ENCODE measurements at places on chromosomes 1 and 21.

- peak; percentile 78 for DNase-seq
These were observed 2.4 kb upstream of the CTTNBP2NL start for GRCh38 chr1:112393631-112393974.

DNA sequence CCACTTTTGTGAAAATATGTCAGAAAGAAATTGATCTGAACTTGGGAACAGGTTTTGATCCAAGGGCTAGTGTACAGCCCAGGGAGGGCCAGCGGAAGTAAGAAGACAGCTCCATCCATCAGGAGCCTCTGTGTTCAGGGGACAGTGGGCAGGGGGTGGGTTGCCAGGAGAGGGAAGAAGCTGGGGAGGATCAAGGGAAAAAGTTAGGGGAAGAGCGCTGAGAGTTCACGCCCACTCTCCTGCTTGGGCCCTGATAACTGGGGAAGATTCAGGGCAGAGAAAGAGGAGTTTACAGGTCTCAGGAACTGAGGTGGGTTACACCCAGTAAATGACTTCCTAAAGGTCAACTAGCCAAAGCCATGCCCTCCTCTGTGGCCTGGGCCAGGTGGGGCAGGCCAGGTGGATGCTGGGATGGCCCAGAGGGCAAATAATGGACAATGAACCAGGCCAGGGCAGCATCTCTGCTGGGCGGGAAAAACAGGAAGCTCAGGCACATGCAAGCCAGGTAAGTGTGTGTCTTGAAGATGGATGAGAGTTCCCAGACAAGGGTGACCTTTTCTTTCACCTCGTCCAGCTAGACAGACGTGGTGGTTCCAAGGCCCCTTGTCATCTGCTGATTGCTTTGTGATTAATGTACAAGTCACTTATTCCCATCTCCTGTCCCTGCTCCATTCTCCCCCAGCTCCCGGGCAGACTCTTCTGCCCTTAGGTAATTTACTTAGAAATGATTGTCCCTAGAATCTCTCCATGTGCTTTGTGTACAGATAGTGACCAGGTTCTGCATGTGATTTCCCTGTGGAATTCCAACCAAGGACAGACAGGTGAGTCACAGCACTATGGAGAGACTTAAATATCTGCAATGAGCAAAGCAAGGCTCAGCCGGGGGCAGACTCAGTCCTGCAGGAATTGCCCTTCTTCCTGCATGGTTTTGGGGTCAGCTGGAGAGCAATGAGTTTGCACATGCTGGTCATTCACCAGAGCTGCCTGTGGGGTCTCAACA lies 57.0 kb downstream of the MDM4 start:
- DNase-seq = peak; percentile 22

- DNase-seq = no peak
These were observed 31.6 kb upstream of the ARHGEF10L start for GRCh38 chr1:17507915-17508314.

DNA sequence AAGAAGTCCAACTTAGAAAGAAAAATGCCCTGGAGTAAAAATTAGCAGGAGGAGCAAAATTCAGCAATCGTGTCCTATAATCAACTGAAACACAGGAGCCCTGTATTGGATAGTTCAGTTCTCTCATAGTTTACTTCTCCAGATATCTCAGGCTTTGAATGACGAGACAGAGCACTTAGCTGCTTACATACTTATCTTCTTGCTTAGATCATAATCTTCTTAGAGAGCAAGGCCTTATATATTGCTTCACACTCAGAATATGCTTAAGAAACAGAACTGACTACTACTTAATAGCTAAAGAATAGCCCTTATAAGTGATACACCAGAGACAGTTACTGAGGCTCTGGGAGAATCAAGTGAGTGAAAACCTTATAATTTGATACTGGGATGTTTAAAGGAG lies 38.9 kb downstream of the TOR3A start:
- DNase-seq = no peak

DNA sequence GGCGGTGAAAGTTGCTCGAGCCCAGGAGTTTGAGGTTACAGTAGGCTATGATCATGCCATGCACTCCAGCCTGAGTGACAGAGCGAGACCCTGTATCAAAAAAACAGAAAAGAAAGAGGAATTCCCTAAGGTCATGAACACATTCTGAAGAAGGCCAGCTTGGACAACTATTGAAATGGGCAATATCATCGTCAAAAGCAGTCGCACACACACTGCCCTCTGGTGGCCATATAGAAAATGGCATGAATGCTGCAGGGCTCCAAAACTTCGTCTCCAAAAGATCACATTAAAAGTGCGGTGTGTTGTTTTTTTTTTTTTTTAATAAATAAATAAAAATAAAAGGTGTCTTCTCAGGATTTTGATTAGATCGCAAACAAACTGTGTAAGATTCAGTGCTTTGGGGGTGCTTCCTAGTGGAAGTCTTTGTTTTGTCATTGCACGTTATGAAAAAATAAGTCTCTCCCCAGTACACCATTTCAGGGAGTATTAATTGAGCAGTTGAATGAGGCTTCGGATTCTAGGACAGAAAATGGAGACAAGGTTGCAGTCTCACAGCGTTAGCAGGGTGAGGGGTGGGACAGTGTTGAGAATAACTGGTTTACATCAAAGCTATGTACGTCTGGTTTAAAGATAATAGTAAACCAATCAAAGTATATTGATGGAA lies 87.5 kb upstream of the FMN2 start:
- peak; percentile 39 for DNase-seq

GRCh38 chr1:11462224-11462923 lies 16.6 kb upstream of the DISP3 start:
- DNase-seq = no peak

GRCh38 chr1:33387625-33388024 lies 43.3 kb downstream of the PHC2 start:
- peak; percentile 92 for DNase-seq

DNA sequence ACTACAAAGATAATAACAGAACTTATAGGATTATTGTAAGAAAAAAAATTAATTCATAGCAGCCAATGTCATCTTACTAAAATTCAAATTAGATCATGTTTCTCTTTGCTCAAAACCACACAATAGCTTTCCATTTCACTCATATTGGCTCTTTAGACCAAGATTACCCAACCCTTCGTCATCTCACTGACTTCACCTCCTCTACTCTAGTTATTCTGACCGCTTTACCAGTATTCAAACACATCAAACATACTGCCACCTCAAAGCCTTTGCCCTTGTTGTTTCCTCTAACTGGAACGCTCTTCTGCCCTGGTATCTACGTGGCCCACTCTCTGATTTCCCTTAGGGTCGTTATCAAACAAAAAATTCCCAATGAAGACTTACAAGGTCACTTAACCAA lies 1.7 kb downstream of the ANGPTL3 start:
- DNase-seq = peak; percentile 5

DNA sequence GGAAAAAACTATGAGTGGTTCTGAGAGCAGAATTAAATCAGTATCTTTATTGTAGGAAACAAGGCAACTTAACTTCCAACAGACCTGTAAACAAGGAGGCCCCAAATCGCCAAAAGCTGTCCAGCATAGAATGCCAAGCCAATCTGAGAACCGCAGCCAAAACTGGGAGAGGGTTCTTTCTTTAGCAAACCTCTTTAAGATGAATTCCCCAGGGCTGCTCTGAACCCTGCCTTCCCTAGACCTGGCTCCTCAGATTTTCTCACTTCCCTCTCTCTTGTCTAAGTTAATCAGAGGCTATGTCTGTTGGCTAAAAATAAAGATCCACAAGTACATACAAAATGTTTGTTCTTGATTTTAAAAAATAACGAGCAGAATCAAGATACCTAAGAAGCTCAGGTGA lies 141.4 kb downstream of the SMYD3 start:
- DNase-seq = no peak

- no peak for DNase-seq
These were observed 9.9 kb upstream of the CLSTN1 start for GRCh38 chr1:9833632-9834031.

GRCh38 chr1:113998361-113998760 lies 19.1 kb downstream of the OLFML3 start:
- DNase-seq = peak; percentile 60

GRCh38 chr1:51410568-51411460 lies 80.5 kb upstream of the TTC39A start:
- DNase-seq = peak; percentile 6

DNA sequence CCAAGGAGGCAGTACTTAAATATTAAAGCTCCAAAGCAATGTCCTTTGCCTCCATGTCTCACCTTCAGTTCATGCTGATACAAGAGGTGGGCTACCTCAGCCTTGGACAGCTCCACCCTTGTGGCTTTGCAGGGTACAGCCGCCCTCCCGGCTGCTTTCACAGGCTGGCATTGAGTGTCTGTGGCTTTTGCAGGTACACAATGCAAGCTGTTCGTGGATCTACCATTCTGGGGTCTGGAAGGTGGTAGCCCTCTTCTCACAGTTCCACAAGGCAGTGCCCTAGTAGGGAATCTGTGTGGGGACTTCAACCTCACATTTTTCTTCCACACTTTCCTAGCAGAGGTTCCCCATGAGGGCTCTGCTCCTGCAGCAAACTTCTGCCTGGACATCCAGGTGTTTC lies 324.8 kb downstream of the COL11A1 start:
- DNase-seq = no peak

DNA sequence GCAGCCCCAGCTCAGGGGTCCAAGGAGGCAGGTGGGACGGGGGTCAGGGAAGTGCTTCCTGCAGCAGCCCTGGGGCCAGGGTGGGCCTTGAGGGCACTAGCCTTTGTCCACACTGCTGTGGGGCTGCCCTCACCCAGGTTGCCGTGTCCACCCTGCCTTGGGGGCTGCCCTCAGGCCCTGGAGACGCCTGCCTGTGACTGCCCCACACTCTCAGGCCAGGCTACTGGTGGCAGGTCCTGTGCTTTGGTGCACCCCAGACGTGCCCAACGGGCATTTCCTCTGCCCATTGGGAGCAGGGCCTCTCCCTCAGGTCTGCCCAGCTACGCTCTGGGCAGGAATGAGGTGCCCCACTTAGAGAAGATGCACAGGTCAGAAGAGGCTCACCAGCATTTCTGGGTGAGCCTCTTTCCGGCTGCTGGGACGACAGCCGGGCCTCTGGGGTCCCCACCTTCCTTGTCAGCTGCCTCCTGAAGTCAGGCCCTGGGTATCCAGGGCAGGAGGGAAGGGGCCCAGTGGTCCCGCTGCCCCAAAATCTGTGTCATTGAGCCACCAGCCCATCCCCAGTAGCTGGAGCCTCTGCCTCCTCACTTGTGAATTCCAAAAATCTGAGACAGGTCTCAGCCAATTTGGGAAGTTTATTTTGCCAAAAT lies 2.7 kb upstream of the MMEL1 start:
- no peak for DNase-seq

DNA sequence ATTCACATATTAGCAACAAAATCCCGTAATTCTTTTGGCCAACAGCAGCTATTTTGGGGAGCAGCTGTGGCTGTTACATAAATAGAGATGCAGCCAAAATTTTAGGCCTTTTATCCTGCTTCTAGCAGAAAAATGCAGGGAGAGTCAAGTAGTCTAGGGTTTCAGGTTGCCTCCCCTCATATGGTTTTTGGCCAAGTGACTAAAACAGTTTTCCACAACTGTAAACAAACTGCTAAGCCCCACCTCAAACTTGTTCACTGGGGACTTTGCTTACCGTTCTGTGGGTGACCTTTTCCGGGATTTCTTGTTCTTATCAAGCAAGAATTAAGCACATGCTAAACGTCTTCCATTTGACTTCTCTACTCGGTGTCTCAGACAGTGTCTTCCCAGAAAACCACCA lies 133.4 kb downstream of the EDEM3 start:
- DNase-seq = peak; percentile 90

- DNase-seq = peak; percentile 43
These were observed at the start of gene SH2D2A for GRCh38 chr1:156816561-156817328. Gene SH2D2A (minus strand): TSS chr1:156816848. CDS start chr1:156816708, 140 bp downstream.

DNA sequence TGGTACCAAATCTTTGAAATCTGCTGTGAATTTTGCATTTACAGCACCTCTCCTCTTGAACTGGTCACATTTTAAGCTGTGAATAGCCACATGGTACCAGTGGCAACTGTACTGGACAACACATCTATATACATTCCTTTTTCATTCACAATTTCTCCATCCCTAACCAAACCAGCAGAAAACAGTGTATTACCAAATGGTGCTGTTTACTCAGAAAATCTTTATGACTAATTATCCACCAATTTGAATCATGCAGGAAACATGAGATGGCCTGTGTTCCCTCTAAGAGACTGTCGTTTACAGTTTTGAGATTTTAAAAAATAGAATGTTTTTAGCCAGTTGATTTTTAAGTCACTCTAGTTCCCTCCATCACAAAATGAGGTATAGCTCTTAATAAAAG lies 17.6 kb upstream of the CCT8 start:
- peak; percentile 90 for DNase-seq

- DNase-seq = no peak
These were observed 591 bp upstream of the KDM1A start for GRCh38 chr1:23018661-23019093.

DNA sequence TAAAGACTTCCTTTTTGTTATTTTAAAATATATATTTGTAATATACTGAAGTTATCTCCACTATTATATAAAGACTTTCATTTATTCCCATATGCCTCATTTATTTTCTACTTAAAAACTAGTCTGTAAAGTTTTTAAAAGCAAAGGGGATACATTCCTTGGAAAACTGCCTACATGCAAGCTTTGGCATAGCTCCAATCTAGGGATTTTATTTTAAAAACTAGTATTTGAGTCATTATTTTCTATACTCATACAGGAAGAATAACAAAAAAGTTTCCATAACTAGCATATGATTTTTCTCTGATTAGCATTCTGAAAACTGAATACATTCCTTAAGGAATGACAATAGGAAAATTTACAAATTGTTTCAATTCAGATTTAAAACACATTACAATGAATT lies 88.9 kb downstream of the COL24A1 start:
- no peak for DNase-seq

GRCh38 chr1:17802164-17802563 lies 47.0 kb downstream of the ACTL8 start:
- DNase-seq = peak; percentile 60

DNA sequence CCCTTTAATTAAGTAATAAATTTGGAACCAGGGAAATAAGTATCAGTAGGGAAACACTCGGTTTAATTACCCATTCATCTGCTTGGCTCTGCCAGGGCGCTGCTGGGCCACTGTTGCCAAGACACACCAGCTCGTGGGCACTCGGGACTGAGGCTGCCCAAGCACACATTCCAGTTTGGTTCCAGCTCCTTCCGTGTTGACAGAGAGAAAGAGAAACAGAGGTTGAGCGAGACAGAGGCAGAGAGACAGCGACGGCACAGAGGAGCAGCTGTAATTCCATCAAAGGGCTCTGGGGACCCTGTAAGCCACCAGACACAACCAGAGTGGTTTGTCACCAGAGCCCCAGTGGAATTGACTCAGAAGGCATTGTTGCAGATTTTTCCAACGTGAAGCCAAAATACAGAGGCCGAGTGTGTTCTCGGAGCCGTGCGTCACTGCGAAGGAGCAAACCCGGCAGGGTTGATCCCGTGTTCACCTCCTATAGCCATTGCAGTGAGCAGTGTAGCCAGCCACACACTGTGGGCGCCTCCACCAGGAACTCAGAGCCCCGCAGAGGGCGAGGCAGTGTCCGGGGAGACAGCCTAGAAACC lies 33.5 kb downstream of the SYF2 start:
- no peak for DNase-seq

DNA sequence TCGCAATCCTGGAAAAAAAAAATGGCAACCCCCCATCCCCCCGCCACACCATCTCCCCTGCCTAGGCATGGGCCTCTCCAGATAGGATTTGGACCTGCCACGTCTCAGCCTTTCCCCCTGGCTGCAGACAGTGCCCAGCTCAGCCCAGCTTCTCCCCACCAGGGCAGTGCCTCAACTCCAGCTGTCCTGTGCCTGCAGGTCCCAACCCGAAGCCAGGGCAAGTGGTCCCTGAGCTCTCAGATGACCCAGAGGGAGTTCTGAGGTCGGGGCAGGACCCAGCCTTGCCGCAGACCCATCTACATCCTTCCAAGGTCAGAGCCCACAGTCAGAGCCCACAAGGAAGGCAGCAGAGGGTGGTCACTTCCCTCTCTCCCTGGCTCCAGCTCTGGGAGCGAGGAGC lies 86.7 kb upstream of the POU3F1 start:
- no peak for DNase-seq
